ENCODE measurements at places on chromosomes 5 and 9.

DNA sequence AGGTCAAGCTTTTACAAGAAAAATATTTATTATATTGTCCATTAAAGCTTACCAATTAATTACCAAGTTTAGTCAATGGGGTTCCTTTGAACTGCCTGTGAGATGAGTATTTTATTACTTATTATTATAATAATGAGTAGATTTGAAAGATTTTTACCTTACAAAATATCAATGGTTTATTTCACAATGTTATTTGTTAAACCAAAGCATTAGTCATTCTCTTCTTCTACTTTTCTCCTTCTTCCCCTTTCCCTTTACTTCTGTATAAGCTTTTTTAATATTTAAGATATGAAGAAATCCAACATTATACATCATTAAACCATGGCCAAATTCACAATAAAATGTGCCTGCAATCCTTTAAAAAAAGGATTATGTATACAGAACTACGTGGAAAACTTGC lies 369.5 kb downstream of the ARL15 start:
- no peak for DNase-seq

GRCh38 chr9:109791003-109791677 lies 11.1 kb downstream of the PALM2AKAP2 start:
- DNase-seq: no peak

- DNase-seq: no peak
Measured at GRCh38 chr5:68818057-68818695, 275.6 kb upstream of the SLC30A5 start.

- no peak for DNase-seq
Measured at GRCh38 chr5:122367456-122367855, 55.4 kb downstream of the SNCAIP start.

DNA sequence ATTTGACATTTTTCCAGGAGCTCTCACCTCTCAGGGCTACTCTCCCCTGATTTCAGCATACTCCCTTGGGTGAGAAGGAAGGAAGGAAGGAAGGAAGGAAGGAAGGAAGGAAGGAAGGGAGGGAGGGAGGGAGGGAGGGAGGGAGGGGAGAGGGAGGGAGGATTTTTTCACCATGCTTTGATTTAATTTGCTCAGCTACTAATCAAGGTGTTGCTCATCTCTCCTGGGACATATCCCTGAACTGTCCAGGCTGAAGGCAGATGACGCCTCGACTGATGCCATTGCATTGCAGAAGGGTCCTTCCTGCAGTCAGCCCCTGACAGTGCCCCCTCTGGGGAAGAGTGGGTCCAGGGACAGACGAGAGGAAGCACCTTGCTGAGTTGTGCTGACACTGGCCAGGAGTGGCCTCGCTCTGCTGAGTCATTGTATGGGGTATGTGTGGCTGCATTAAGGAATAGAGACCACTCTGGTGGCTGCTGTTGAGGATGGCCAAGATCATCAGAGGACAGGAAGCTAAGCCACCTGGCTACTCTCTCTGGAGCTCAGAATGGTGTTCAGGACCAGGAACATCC lies 43.6 kb upstream of the CRB2 start:
- no peak for DNase-seq

GRCh38 chr9:83013867-83014605 lies 48.9 kb downstream of the RASEF start:
- DNase-seq: no peak

- DNase-seq: no peak
Measured at GRCh38 chr5:10685115-10685521, 75.9 kb downstream of the DAP start.

DNA sequence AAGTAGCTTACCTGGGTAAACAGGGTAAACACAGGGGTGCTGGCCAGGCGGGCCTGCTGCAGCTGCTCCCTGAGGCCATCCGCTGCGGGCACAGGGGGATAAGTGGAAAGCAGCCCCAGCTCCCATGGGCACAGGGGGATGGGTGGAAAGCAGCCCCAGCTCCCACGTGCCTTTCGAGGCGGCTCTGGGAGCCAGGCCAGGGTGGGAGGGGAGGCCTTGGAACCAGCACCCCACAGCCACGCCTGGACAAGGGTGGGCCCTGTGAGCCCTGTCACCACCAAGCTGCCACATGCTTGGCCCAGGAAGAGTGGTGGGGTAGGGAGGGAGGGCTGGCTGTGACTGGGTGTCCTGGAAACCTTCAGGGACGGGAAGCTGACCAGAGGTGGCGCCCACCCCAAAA lies 7.8 kb upstream of the CARD9 start:
- no peak for DNase-seq

GRCh38 chr5:143086908-143087637 lies 316.4 kb downstream of the NR3C1 start:
- DNase-seq: no peak

GRCh38 chr9:130432362-130432761 lies 12.4 kb upstream of the ASS1 start:
- DNase-seq: no peak

- no peak for DNase-seq
Measured at GRCh38 chr5:73136055-73136562, 15.7 kb downstream of the TMEM171 start.

- DNase-seq: no peak
Measured at GRCh38 chr5:32201122-32201753, 27.1 kb upstream of the GOLPH3 start.

DNA sequence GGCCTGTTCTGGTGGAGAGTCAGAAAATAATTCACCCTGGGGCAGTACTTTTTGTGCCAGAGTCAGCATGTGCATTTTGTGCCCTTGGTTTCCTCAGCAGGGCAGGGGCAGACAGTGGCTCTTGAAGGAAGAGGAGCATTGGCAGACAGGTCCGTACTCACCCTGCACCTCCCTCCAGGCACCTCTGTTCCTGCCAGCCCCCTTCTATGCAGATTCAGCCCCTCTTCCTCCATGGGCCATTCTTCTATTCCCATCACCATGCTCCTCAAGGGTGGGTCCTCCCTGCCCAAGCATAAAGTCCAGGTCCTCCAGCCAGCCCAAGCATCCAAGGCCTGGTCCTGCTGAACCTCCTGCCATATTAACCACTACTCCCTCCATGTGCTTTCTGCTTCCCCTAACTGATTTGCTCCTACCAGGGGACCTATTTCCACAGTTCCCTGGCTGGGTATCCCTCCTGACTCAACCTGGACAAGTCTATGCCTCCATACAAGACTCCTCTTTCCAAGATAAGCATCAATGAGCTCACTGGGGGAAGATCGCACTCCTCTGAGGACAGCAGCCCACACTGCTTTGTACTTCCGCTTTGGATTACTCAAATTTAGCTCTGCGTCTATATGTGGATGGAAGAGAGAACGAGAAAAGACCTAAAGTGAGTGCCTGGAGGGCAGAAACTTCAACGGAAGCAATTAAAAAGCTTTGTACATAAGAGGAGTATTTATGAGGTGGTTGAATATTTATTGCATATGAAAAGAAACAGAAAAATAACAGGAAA lies 9.3 kb upstream of the ACSL6 start:
- DNase-seq: no peak

- no peak for DNase-seq
Measured at GRCh38 chr5:58071566-58071965, 388.3 kb downstream of the PLK2 start.

GRCh38 chr5:77262697-77263096 lies 52.2 kb downstream of the PDE8B start:
- DNase-seq: no peak

DNA sequence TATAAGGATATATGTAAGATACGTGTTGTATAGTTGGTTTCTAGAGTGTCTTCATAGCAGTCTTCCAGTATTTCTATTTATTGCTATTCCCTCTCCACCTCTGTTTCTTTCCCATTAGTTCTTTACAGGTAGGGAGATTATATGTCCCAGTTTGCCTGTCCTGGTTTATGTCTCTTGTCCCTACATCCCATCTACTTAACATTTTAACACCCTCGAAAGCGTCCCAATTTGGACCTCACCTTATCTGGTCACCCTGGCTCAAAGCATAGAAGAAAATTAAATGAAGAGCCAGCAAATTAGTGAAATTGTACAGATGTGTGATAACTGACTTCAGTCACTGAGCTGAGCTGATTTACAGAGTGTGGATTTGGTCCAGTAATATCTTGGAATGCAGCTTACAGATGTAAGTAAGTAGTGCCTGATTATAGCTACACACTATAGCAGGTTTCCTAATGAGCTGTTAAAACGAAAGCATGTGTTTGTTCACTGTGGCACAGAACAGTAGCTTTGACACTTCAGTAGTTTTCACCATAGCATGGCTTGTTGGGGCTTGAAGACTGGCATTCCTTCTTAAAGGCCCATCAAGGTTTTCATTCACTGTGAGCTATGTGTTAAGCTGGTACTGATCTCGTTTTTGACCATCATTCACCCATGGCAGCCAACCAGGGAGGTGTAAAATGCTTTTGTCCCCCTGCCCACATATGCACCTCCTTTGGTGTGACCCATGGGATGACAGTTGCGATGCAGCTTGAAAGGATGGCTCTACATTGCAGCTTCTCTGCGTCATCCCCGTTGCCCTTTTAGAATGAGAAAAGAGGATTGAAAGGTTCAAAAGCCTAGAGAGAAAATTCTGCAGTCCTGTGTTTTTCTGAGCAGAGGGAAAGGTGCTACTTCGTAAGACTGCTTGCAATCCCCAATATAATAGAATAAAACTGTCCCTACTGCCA lies 192.1 kb upstream of the DMRT1 start:
- DNase-seq: no peak

DNA sequence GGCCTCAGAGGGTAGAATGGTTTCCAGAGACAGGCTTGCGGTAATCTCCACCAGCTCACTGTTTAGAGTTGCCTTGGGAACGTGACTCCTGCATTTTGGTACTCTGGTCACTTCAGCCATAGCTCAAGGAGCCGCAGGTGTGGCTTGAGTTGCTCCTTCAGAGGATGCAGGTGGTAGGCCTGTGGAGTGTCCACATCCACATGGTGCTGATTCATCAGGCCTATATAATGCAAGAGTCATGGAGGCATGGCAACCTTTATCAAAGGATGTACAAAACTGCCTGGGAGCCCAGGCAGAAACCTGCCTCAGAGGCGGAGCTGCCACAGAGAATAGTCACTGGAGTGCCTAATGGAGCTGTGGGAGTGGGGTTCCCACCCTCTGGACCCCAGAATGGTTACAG lies 114.2 kb downstream of the ANXA1 start:
- no peak for DNase-seq

DNA sequence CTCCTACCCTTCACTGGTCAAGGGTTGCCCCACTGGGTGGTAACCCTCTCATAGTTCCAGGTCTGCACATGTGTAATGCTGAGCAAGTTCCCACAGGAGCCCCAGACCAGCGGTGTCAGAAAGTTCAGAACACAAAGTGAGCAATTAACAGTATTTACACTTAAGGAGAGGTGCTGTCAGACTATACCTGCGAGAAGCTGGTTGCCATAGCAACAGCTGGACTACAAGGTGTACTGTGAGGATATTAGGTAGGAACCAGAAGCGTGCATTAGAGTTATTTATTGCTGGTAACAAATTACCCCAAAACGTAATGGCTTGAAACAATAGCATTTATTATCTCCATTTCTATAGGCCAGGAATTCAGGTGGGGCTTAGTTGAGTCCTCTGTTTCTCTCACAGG lies 317.0 kb upstream of the RPS23 start:
- no peak for DNase-seq

DNA sequence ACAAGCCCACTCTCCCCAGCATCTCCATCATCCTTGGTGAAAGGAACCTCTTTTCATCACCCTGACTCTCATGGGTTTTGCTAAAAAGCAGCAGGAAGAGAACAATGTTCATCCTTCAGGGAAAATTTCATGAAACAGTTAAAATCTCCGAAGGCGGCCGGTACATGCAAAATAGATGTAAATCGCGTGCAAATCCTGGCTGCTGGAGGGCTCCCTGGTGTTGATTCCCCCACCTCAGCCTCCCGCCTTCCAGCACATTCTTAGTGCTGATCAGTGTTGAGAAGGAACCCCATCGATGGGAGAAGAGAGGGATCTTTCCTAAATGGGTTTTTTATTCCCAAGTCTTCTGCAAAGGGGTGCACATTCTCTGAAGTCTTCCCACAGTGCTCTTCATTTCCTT lies 8.7 kb upstream of the GFI1B start:
- DNase-seq: no peak

DNA sequence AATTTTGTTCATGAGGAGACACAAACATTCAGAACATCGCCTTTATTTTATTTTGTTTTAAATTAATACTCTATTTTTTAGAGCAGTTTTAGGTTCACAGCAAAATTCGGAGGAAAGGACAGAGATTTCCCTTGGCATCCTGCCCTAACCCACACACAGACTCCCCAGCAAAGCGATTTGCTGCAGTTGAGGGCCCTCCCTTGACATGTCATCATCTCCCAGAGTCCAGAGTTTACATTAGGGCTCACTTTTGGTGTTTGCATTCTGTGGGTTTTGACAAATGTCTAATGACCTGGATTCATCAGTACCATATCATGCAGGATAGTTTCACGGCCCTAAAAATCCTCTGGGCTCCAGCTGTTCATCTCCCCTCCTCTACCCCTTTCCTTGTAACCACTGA lies 33.6 kb upstream of the COL5A1 start:
- DNase-seq: no peak

GRCh38 chr5:55066277-55066676 lies 36.2 kb upstream of the GZMA start:
- no peak for DNase-seq

DNA sequence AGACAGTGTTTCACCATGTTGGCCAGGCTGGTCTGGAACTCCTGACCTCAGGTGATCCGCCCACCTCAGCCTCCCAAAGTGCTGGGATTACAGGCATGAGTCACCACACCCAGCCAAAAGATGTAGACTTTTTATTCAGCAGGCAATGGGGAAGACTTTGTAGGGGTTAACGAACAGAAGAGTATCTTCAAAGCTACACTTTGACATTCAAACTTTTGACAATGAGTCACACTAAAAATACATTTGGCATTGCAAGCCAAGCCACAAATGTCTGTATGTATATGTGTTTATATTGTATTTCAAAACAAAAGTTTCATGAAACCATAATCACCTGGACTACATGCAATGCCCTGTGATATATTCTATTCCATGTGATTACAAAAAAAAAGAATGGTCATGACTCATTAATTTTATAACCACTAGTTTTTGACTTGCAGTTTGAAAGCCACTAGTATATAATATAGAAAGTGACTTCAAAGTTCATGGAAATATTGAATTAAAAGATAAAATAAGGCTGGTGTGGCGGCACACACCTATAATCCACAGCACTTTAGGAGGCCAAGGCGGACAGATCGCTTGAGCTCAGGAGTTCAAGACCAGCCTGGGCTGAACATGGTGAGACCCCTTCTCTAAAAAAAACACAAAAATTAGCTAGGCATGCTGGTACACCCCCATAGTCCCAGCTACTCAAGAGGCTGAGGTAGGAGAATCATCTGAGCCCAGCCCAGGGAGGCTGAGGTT lies 8.3 kb downstream of the DIMT1 start:
- DNase-seq: no peak

- no peak for DNase-seq
Measured at GRCh38 chr5:131563434-131564228, 71.4 kb downstream of the RAPGEF6 start.

GRCh38 chr9:29289365-29289764 lies 1716.1 kb upstream of the C9orf72 start:
- DNase-seq: no peak

- DNase-seq: no peak
Measured at GRCh38 chr9:11319538-11319937, 706.7 kb upstream of the PTPRD start.

GRCh38 chr9:125513668-125514413 lies 193.2 kb downstream of the MAPKAP1 start:
- DNase-seq: no peak

Measured in GDM1 (cell line).